ENCODE measurements at places on chromosomes 2 and 18.

GRCh38 chr2:237714690-237715458 lies 83.7 kb upstream of the RBM44 start:
- DNase-seq, result no peak

DNA sequence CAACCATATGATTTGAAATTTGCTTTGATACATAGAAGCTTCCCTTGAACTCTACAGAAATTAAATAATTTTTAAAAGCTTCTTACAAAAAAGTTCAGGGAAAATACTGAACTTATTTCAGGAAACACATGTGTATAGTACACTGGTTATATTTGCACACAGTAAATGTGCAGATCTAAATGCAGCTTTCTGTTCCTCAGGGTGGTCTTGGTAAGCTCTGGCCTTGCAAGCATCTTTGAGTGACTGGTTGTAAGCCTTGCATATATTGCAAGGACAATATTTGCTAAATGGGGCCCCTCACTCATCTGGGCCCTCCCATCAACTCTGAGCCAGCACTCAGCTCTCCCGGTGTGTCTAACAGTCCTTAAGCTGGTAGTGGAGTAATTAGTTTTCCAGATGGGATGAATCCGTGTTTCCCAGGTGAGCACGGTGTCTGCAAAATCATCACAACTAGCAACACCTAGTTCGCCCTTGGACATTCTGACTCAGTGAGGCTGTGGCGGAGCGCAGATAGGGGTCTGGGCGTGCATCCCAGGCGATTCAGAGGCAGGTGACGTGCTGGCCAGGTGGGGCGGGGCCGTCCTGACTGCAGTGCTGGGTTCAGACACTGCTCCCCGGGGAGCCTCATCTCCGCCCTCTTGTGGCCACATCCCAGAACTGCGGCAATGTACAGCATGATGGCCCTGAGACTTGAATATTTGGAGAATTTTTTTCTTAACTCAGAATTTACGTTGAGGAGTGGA lies 149.6 kb downstream of the MBP start:
- peak; percentile 56 for DNase-seq

DNA sequence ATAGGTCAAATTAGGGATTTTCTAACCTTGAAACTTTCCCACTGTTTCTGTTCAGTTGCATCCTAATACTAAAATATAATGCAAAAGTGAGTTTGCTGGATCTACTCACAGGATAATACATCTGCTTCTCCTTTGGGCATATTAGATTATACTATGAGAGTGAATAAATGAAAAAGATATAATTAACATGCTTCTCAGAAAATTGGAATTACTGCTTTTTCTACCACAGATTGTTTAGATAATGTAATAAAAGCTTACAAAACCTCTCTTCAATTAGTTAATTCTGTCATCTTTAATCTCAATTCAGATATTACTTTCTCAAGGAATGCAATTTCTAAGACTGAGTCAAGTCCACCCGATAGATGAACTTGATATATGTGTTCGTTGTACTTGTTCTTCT lies 1077.2 kb upstream of the CDH2 start:
- DNase-seq, result no peak

GRCh38 chr2:119934319-119934718 lies 78.6 kb upstream of the EPB41L5 start:
- DNase-seq, result no peak

GRCh38 chr2:198324071-198324470 lies 519.7 kb downstream of the PLCL1 start:
- DNase-seq, result no peak

- DNase-seq, result no peak
Measured at GRCh38 chr18:63446266-63446665, 24.0 kb upstream of the VPS4B start.

DNA sequence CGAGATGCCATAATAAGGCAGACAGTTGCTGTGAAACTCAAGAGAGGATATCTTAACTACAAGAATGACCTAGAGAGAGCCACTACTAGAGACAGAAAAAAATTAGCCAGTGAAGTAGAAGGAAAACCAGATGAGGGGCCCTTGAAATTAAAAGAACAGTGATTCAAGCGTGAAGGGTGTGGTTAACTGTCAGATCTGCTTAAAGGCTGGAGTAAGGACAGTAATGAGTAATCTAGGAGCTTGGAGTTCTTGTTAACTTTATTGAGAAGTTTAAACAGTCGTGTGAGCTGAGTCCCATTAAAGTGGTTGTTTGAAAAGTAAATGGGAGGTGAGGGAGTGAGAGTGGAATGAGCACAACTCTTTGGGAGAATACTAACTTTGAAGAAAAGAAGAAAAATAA lies 21.3 kb downstream of the PIGN start:
- no peak for DNase-seq

DNA sequence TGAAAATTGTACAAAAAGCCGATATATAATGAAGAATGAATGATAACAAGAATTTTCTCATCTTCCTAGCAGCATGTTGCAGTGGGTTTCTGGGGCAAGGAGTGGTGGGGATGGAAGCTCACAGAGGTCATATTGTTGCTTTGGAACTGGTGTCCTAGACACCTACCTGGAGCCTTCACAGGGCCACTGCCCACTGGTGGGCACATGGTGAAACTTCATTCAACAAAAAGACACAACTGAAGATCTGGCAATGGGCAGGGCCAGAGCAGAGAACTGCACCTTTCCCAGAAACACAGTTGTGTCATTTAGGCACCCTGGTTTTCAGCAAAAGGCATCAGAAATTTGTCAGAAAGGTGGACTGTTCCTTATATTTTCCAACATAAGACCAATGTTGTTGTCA lies 115.3 kb downstream of the FHOD3 start:
- peak; percentile 16 for DNase-seq

DNA sequence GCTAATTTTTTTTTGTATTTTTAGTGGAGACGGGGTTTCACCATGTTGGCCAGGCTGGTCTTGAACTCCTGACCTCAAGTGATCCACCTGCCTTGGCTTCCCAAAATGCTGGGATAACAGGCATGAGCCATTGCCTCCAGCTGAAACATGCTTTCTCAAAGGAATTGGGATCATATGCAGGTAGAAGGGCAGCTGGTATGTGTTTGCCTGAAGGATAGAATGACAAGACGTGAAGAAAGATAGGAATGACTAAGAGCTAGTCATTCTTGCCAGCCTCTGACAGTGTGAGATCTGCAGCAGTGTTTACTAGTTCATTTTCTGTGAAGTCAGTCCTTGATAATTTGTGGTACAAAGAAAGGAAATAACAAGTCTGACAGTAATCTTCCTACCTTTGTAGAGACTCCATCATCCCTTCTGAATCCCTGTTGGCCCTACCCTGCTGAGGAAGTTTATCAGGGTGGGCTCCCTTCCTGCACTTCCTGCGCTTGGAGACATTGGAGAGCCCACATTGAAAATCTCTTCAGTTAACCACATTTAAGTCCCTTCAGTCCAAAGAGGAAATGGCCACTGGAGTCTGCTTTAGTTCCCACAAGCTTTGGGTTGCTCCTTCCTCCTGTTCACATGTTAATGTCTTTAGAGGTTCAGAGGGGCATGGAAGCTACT lies 14.7 kb downstream of the CFLAR start:
- DNase-seq, result peak; percentile 89

DNA sequence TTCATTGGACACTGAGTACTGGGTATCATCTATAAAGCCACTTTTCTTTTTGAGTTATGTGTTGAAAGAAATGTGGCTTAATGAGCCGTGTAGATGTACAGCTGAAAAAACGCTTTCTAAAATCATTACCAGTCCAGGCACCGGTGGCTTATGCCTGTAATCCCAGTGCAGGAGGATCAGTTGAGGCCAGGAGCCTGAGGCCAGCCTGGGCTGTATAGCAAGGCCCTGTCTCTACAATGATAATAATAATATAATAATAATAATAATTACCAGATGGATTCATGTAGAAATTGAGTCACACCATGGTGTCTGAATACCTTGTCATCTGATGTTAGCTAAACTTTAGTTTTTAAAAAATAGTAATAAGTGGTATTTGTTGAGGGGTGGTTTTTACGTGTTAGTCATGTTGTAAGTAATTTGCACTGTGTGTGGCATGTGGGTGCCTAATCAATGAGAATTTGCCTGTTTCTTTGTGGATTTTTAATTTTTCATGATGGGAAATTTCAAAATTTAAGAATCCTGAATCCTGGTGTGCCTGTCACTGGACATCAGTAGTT lies 30.1 kb downstream of the NCK2 start:
- no peak for DNase-seq

GRCh38 chr18:22977847-22978701 lies 44.9 kb downstream of the RBBP8 start:
- peak; percentile 78 for DNase-seq

DNA sequence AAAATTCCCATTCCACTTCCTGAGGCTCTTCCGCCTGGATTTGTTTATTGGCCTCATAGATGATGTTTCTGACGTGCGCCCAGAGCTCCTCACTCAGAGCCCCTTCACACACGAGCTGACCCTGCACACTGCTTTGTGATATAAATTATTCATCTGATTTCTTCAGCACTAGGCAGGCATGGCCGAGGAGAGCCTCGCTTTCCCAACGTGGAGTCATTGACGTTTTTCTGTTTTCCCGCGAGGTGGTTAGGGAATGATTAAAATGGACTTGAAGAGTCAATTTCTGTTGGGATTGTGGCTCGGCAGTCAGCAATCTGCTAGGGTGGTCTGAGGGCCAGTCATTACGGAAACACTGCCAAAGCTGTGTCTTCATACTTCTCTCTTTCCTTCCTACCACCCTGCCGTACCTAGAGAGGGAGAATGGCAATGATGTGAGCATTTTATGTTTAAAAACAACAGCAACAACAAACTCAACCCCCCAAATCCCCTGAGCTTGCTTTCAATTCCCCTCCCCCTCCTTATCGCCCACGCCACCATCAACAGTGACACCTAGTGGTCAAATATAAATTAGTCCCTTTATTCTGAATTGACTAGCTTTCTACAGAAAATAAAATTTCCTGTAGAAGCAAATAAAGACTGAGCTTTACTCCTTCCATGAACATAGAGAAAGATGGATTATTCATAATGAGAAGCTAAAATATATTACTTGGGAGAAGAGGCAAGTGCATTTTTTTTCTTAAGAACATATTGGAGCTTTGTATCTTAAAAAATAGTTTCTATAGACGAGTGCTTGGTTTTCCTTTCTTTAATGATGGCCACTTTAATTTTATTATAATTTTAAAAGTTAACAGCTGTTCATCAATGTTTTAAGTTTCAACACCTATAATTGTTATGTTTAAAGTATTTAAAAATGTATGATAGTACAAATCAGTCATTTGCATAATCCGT lies 285.1 kb downstream of the MTX2 start:
- peak; percentile 55 for DNase-seq

GRCh38 chr2:68103030-68103708 lies 40.4 kb upstream of the C1D start:
- DNase-seq, result no peak

GRCh38 chr18:10284540-10285282 lies 169.7 kb upstream of the APCDD1 start:
- no peak for DNase-seq

DNA sequence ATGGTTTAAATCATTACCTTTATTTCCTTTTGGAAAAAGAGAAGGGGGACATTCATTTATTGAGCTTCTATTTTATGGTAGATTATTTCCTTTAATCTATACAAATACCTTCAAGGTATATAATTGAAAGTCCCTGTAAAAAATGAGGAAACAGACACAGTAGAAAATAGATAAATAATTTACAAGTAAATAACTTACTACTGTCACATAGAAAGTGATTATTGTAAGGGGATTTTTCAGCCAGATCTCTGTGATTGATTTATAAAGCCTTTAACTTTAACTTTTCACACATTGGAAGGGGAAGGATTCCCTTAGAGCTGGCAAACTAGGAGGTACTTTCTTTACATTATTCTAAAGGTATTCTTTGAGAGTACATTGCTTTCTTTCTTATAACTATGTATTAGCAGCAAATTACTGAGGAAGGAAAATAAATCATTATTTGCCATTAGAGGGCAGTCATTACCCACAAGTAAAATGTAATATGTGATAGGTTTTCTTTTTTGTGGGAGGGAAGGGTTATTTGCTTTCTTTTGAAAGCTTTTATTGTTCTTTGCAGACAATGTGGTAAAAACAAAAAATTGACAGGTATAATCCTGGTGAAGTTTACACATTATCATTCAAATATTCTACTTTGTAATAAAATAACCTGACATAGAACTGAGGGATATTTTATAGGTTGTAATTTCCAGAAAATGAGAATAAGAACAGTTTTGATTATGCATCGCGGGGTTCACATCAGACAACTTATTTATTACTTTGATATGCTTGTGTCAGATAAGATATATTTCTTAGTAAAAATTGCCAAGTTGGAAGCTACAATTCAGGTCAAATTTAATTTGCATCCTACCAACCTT lies 24.8 kb upstream of the RPE start:
- peak; percentile 41 for DNase-seq

- no peak for DNase-seq
Measured at GRCh38 chr18:46920653-46921052, 3.3 kb downstream of the KATNAL2 start.

GRCh38 chr2:57569396-57569795 lies 477.2 kb upstream of the VRK2 start:
- DNase-seq, result no peak

- DNase-seq, result peak; percentile 28
Measured at GRCh38 chr2:100054426-100054825, 88.0 kb downstream of the AFF3 start.

GRCh38 chr18:23964282-23965238 lies 50.0 kb upstream of the TTC39C start:
- DNase-seq, result peak; percentile 11

GRCh38 chr2:129754831-129755230 lies 224.6 kb upstream of the RAB6C start:
- no peak for DNase-seq

GRCh38 chr2:163469561-163469962 lies 266.2 kb downstream of the FIGN start:
- no peak for DNase-seq

- DNase-seq, result no peak
Measured at GRCh38 chr2:235365743-235366142, 128.1 kb upstream of the AGAP1 start.

- no peak for DNase-seq
Measured at GRCh38 chr2:153299809-153300208, 178.8 kb downstream of the RPRM start.

DNA sequence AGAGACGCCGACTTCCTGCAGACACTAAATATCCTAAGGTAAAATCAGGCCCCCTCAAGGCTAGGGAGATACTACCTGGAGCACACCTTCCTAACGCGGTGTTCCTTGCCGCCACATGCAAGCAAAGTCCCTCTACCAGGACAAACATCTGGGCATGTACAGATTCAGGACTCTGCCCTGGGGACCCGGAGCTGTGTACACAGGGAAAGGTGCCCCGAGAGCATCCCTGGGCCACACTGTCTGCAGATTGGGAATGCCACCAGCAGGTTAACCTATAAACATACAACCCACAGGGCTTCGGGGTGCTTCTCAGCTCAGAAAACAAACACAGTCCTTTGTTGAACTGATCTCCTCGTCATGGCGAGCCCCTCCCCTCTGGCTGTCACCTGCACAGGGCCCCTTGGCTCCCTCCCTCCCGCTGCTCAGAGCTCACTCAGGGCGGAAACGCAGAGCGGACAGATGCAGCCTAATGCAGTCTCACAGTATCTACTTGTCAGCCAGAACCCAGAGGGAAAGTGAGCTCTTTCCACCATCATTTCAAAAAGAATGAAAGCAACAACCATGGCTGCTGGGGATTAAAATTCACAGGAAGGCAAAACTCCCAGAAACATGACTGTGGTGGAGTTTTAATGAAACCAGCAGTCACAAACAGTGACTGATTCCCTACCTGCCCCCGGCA lies 218.8 kb downstream of the HDAC4 start:
- no peak for DNase-seq

- DNase-seq, result peak; percentile 37
Measured at GRCh38 chr2:96423291-96423690, 81.9 kb downstream of the NEURL3 start.

All from RCC 7860 (cell line).